ENCODE measurements at places on chromosomes 12 and 14.

DNA sequence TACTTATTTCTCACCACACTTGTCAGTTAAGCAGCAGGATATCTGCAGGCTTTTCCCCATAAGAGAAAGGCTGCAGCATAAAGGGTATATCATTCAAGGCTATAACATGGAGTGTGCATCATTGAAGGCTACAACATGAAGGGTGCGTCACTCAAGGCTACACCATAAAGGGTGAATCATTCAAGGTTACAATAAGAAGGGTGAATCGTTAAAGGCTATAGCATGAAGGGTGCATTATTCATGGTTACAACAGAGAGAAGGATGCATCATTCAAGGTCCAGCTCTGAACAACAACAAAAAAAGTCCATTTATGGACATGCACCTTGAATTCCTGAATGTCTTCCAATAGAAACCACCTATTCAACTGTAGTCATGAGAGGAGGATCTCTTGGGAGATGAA is 32.8 kb upstream of the LUM start:
- no peak for DNase-seq

GRCh38 chr12:4626543-4626942 is 22.3 kb downstream of the AKAP3 start:
- no peak for DNase-seq

DNA sequence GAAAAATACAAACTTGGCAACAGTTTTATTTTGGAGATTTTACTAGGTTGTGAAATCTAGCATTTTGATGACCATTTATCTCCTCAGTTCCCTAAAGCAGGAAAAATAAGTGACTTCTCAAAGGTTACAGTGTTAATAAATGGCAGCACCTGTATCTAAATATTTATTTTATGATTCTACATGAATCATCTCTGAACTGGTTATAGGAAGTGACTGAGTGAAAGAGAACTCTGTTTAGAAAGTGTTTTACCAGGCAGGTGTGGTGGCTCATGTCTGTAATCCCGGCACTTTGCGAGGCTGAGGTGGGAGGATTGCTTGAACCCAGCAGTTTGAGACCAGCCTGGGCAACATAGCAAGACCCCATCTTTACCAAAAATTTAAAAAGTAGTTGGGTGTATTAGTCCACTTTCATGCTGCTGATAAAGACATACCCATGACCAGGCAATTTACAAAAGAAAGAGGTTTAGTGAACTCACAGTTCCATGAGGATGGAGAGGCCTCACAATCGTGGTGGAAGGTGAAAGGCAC is 26.3 kb downstream of the MIPOL1 start:
- no peak for DNase-seq

DNA sequence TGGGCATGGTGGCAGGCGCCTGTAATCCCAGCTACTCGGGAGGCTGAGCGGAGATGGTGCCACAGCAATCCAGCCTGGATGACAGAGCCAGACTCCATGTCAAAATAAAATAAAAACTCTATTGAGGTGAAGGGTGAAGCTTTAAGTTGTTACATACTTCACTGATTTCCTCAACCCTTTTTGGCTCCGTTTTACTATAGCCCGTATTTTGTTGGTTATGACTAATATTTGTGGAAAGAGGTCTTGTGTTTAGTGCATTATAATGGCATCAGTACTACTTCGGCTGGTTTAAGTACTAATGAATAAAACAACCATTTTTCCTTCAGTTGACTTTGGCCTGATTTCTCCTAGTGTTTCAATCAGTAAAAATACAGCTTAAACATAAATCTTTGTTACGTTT is 27.0 kb upstream of the SLC2A14 start:
- no peak for DNase-seq
